Right hindlimb (tissue), 1 donor: ENCODE measurements at places on chromosomes 11 and 22.

GRCh38 chr22:41939981-41940831 lies 6.7 kb downstream of the CENPM start:
- DNase-seq, result no peak

DNA sequence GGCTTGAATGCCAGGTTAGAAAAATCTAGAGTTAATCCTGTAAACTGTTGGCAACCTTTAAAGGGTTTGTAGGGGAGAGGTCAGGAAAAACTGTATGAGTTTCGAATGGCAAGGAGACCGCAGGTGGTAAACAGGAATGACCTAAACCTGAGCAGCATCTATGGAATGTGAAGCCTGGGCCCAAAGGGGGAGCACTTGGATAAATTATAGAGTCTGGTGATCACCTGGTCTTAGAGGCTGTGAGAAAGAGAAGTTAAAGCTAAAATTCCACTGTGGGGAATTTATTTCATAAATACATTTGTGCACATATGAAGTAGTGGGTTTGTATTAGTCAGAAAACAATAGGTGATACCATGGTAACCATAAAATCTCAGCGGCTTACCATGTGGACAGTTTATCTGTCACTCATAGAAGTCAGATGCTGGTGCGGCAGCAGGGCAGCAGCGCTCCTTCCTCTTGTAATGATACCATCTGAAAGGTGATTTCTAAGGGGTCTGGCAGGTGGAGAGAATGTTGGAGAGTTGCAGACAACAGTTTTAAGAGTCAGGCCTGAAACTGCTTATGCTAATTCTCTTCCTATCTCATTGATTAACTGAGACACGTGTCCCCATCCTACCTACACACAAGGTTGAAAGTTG lies 1104.4 kb upstream of the CCDC90B start:
- DNase-seq, result no peak

DNA sequence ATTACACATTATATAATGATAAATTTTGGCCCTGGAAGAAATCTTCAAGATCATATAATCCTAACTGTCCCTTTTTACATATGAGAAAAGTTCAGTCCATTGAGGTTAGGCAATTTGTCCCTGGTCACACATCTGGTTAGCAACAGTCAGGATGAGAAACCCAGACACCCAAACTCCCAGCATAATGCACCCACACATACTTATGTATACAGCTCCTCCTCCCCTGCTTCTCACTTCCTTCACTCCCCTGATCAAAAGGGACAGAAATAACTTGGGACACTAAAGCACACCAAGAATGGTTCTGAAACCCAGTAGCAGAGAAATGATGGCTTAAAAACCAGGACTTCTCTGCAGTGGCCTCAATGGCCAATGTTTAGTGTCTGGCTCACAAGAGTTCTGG lies 11.1 kb downstream of the NUMA1 start:
- DNase-seq, result no peak

GRCh38 chr11:100776212-100776896 lies 89.3 kb downstream of the ARHGAP42 start:
- DNase-seq, result no peak

- DNase-seq, result no peak
Measured at GRCh38 chr11:132862933-132863332, 669.4 kb downstream of the OPCML start.

DNA sequence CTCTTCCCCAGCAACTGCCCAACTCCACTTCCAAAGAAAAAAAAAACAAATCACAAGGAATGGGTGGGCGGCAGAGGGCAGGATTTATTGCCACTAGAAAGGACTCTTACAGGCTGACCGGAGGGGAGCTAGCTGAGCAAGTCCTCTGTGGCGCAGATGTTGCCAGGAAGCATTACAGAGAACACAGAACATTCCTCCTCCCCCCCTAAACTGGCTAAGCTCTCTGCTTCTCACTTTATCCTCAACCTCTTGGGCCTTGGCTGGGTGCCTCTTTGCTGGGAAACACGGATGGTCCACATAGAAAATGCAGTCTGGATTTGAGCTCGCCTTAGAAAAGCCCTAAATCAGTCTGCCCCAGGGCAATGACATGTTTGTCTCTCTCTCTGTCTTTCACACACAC lies 12.6 kb upstream of the FJX1 start:
- DNase-seq, result peak; percentile 82

GRCh38 chr11:106834567-106834966 lies 183.7 kb downstream of the GUCY1A2 start:
- no peak for DNase-seq

GRCh38 chr22:26318975-26319374 lies 110.1 kb upstream of the ASPHD2 start:
- DNase-seq, result no peak
